ENCODE measurements at places on chromosomes 11 and 22.
A peak's percentile ranks its signal among the peaks of the same experiment; 100 is the strongest.

DNA sequence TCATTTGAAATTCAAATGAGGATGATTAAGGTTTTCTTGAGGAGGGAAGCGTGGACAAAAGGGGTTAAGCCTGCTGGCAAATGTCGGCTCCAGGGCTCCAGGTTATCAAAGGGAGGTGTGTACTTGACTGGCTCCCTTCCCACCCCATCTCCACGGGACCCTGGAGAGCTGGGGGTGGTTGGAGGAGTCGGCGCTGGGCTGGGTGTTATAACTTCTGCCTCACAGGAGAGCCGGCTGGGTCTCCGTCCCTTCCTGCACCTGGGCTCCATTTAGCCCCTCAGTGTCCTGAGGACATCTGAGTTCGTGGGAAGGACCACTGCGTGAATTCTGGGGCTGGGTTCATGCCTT lies 15.6 kb downstream of the POU2F3 start:
- no peak for DNase-seq

GRCh38 chr11:44174842-44175241 lies 79.4 kb downstream of the EXT2 start:
- DNase-seq: no peak

DNA sequence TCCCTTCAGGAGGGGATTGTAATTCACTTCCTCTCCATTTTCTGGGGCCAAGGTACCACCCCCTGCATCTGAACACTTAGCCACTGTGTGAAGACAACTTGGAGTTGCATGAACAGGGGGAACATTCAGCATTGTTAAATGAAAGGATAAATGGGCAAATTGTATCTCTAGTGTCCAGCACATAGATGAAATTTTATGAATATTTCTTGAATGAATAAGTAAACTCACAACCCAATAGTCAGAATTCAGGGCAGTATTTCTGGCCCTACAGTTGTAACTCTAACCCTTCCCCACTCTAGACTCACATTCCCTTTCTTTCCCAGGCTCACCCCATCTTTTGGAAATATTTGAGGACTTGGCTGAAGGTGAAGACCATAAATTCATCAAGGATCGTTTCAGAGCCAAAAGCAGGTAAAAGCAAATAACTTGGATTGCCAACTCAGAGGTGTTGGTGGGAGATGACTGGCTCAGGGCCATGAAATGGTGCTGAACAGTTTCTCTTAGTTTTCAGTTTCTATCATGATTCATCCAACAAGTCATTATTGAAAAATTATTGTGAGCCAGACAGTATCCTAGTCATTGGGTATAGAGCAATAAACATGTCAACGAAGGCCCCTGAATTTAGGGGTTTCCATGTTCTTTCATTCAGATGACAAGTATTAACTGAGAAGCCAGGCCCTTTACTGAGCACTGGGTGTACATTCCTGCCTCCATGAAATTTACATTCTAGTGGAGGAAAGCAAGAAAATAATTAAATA lies 33.3 kb upstream of the ZC3H12C start:
- no peak for DNase-seq

DNA sequence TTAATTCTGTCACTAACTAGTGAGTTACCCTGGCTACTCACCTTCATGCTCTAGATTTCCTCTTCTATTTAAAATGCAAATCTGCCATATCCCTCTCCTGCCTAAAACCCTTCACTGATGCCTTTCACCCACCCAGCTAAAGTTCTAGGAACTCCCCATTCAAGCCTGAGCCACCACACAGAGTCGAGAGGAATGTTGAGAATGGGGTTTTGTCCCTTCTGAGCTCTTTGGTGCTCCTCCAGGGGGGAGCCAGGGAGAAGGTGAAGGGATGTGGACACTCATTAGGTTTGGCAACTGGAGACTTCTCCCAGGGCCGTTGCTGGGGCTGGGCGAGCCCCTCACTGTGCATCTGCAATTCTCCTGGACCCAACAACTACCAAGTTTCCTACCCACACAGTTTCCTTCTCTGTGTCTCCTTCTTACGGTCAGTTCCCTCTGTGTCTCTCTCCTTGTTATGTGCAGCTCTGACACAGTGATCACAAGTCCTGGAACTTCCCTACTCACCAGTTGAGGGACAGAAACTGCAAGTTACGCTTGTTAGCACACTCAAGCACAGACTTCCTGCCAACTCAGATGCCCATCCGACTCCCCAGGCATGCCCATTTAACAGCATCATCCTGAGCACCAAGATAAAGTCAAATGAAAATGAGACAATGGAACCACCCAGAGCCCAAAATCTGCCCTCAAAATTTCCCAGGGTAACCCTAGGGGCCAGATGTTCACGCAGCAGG lies 6.5 kb upstream of the IL10RA start:
- DNase-seq: no peak

- DNase-seq: peak; percentile 91
These were observed 125.1 kb downstream of the BCR start for GRCh38 chr22:23305321-23305910.

- peak; percentile 51 for DNase-seq
These were observed 96.1 kb downstream of the MAML2 start for GRCh38 chr11:96246718-96247552.

DNA sequence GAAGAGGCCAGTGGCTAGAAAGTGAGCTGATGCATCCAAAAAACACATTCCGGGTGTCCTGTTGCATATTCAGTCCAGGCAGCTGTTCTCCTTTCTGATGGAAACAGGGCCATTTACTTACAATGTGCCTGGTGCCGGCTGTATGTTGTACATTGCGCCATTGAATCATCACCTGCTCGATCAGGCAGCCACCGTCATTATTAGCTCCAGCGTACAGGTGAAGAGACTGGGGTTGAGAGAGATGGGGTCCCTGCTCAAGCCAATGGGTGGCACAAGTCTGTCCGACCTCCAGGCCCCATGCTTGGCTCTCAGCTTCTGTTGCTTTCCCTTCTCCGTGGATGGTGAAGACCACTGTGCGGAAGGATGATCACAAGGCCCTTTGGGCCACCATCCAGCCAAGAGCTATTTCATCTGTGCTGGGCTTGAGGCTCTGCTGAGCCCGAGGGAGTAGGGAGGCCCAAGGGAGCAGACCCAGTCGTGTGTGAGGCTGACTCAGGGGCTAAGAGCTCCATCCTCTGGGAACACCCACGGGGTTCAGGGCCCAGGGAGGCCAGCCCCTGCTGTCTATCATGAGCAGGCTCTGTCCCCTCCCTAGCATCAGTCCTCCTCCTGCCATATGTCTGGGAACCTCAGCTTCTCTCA lies 20.7 kb upstream of the EMID1 start:
- DNase-seq: no peak

DNA sequence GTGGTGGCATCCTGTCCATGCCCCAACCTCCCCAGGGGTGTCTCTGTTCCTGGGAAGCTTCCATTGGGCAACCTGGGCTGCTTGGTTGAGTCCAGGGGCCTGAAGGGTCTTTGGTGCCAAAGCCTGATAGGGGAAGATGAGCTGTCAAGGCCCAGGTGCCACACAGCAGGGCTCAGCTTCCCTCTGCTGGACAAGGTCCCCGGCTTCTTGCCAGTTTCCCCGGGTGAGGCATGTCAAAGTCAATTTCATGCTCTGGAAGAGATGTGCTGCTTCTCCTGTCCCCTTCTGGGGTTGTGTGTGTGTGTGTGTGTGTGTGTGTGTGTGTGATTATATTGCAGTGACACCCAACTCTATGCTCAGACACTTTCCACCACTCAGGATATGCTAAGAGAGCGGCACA lies 26.9 kb downstream of the TP53I11 start:
- DNase-seq: no peak

DNA sequence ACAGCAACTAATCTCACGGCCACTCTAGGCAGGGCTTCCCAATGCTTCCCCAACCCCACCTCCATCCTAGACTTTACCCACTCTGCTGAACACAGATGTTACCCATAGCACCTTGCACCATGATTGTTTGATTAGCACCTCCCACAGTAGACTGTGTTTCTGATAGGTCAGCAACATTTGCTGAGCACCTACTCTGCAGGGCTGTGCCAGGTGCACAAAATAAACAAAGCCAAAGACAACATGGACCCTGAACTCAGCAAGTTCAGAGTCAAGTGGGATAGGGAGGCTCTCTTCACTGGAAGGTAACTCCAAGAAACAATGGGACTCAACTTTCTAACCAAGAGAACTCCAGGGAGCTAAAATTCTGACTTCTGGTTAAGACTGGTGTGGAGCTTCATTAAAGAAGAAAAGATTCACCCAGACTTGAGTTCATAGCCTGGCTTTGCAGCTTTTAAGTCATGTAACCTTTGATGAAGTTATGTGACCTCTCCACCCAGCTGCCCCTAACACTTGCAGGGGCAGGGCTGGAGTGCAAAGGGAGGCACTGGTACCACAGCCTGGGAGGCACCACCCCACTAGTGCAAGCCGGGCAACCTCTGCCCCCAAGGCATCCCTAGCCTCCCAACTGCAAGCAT lies 6.7 kb upstream of the RTN4RL2 start:
- no peak for DNase-seq

- no peak for DNase-seq
These were observed 19.5 kb upstream of the ALKBH3 start for GRCh38 chr11:43861141-43861540.

- no peak for DNase-seq
These were observed 61.1 kb upstream of the PDGFD start for GRCh38 chr11:104225047-104225446.

GRCh38 chr11:3684129-3684818 lies 13.1 kb upstream of the CHRNA10 start:
- DNase-seq: no peak

Data from dermis blood vessel endothelial cell (primary cell).